ENCODE measurements at places on chromosomes 5 and 9.

DNA sequence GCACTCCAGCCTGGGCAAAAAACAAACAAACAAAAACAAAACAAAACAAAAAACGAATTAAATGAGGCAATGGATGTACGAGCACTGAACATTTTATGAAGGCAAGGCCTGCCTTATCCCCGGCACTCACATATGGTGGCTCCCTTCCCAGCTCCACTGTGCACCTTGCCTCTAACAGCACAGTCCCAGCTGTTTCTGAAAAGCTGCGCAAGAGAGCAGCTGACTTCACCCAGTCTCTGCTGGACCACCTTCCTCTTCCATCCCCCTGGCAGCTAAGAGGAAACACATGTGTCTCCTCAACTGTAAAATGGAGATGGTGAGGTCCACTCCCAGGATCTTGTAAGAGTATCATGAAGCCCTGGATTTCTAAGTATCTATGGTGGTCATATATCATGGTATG, 100.7 kb downstream of the KLF4 start:
- no peak for DNase-seq

- peak; percentile 18 for DNase-seq
These were observed 67.1 kb downstream of the KLF4 start for GRCh38 chr9:107422189-107423185.

- no peak for DNase-seq
These were observed 2.8 kb downstream of the LARS1 start for GRCh38 chr5:146179696-146180095.

DNA sequence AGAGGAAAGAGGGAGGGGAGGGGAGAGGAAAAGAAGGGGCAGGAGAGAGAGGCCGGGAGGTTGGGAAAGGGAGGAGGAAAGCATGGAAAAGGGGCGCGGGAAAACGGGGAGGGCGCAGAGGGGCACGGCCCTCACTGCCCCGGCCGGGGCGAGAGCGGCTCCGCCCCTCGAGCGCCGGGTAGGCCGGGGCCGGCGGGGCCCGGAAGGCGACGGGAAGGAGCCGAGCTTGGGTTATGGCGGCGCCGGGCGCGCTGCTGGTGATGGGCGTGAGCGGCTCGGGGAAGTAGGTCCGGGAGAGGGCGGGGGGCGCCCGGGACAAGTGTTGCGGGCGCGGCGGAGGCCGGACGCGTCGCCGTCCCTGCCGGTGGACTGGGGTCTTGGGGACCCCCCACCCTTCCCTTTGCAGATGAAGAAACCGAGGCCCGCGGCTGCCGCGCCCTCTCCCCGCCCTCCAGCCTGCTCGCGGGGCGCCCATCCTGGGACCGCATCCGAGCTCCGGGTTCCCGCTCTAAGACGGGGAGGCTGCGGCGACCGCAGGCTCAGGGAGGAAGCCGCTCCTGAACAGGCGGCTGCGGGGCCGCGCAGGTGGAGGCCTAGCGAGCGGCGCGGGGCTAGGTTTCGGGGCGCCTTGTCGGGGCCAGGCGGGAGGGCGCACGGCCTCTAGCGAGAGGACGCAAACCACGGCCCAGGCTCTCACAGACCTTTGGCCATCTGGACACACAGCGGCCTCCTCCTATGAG, at the start of gene IDNK:
IDNK (plus strand) TSS at position 205 of the 740 bp plus-strand sequence; CDS start at position 234, 29 bp downstream.
- peak; percentile 63 for DNase-seq

GRCh38 chr5:124583469-124584350, 162.7 kb downstream of the ZNF608 start:
- no peak for DNase-seq

- DNase-seq, result no peak
These were observed 2.3 kb downstream of the COL27A1 start for GRCh38 chr9:114157516-114158176.
